ENCODE measurements at places on chromosomes 11 and 22.

GRCh38 chr11:85991508-85991907 is 77.4 kb downstream of the PICALM start:
- no peak for DNase-seq

DNA sequence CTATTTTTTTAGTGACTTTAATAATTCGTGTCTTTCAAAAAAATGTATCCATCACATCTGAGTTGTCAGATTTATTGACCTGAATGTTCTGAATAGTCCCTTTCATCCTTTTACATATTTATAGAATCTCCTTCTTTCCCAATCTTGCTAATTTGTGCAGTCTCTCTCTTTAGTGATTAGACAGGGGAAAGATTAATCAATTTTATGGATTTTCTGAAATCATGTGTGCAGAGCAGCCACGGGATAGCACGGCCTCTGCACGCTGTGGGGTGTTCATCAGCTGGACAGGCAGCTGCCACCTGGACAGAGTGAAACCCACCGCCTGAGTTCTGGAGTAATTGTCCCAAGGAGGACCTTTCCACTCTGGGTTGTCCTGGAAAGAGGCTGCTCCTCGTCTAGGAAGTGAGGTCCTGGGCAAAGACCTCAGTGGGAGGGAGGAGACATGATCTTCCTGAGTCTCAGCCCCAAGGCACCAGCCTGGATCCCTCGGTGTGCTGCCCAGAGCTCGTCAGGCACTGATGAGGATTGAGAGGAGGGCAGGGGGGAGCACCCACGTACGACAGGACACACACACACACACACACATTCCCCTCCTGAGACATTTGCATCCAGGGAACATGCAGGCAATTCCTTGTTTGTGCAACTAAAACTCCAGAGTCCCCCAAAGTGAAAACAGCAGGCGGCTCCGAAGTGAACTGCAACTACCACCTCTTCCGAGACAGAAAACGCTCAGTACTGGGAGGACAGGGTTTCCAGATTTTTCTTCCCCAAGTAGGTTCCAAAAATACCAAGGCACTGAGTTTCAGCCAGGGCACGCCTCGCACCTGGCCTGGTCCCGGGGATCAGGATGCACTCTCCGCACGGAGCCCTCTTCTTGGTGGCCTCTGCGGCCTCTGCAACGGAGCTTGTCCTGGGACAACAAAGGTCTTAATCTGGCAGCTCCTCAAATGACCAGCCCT is 22.5 kb upstream of the KRTAP5-6 start:
- no peak for DNase-seq

GRCh38 chr11:114259124-114259526 is 37.1 kb upstream of the NNMT start:
- DNase-seq = no peak

DNA sequence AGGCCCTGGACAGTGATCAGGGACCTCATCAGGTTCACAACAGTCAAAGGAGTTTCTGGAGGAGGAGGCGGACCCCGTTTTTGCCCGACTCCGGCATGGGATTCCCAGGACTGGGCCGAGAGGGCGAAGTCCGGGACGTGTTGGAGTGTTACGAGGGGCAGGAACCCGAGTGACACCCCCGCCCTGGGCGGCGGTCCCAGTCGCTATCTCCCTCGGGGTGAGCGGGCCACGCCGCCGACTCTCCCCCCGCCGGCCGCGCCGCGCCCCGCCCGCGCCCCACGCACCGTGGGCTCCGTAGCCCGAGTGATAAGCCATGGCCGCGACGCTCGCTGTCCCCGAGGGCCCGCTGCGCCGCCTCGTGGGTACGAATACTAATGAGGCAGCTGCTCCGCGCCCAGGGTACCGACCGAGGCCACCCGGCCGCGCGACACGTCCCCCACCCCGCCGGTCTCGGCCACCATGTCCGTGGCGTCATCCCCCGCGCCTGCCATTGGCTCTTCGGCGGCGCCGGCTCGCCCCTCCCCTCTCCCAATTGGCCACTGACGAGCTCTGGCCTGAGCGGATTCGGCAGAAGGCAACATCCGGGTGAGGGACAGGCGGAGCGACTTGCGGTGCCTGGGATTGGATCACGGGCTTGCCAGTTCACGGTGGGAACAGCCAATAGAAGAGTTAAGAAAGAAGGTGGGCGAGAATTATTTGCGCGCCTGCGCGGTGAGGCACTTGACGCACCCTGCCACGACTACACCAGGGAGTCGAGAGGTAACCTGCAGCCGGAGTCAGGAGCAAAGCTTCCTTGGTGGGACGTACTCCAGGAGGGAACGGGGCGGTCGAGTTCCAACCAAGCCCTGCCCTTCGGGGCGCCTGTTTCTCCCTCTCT is at the start of gene YIF1A:
YIF1A (minus strand) TSS at position 473 of the 877 bp plus-strand sequence; CDS start at position 315, 158 bp downstream.
- DNase-seq = peak; percentile 98

DNA sequence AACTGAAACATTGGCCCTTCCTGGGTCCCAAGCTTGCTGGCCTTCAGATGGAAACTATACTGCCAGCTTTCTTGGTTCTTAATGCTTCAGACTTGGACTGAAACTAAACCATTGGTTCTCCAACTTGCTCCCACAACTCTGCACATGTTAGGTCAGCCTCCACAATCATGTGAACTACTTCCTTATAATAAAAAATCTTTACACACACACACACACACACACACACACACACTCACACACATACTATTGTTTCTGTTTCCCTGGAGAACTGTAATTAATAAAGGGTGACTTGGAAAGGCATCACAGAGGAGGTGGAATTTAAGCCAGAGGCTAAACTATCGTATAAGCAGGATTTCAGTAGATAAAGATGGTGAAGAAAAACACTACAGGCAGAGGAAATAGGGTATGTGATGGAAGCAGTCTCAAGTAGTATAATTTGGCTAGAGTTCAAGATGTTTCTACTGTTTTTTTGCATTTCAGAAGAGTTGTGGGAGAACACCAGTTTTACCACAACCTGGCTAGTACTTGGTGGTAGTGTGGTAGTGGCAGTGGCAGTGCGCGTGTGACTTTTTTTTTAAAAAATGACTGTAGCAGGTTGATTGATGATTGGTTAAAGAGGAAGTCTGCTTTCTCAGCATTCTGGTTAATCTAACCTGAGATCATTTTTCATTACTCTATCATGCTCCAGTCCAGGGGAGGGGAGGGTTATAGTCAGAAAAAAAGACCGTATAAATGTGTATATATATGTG is 70.1 kb downstream of the PDE3B start:
- DNase-seq = no peak

DNA sequence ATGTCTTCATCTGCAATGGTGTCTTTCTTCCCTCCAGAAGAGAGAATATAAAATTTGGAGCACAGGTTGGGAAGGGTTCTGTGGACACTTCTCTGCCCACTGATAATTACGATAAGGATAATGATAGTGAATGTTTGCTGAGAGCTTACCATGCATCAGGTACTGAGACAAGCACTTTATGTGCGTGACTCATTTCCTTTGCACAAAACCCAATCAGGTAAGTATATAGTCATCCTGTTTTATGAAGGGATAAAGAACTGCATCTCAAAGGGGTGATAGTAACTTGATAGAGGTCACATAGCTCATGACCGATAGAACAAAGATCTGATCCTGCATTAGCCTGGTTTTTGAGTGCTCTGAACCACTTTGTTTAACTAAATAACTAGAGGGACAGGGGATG is 9.4 kb downstream of the DRD2 start:
- no peak for DNase-seq

DNA sequence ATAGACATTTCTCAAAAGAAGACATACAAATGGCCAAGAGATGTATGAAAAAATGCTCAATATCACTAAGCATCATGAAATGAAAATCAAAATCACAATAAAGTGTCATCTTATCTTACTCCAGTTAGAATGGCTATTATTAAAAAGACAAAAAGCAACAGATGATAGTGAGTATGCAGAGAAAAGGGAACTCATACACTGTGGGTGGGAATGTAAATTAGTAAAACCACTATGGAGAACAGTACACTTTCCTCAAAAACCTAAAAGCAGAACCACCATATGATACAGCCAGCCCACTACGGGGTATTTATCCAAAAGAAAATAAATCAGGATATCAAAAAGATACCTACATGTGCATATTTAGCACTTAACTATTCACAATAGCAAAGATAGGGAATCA is 700.0 kb upstream of the ANO5 start:
- DNase-seq = no peak

DNA sequence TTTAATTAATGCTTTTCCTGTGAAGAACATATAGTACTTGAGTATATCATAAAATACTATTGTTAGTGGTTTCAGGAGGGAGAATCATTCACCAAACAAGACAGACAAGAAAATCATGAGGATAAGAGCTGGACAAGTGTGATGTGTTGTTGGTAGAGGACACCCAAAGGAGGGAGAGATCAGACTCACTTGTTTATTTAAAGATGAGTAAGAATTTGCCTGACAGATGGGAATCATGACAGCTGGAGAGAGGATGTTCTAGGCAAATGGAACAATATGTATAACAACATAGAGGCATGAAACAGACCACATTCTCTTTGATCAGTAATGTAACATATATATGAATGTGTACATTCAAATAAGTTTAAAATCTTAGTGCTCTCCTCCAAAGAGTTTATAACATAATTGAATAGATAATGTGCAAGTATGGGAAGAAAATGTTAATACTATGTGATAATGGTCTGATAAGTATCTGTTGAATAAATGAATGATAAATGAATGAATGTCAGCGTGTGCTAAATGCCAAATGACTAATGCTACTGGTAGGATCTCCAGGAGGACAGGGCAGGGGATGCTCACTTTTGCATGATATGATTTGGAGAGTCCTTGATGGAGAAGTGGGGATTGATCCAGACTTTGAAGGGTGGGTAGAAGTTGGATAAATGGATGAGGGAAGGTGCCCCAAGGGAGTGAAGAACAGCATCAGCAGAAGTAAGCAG is 228.9 kb upstream of the SORL1-AS1 start:
- DNase-seq = no peak

GRCh38 chr22:41779929-41780505 is 20.5 kb upstream of the CCDC134 start:
- no peak for DNase-seq

GRCh38 chr11:116275635-116276034 is 497.2 kb downstream of the BUD13 start:
- peak; percentile 26 for DNase-seq

DNA sequence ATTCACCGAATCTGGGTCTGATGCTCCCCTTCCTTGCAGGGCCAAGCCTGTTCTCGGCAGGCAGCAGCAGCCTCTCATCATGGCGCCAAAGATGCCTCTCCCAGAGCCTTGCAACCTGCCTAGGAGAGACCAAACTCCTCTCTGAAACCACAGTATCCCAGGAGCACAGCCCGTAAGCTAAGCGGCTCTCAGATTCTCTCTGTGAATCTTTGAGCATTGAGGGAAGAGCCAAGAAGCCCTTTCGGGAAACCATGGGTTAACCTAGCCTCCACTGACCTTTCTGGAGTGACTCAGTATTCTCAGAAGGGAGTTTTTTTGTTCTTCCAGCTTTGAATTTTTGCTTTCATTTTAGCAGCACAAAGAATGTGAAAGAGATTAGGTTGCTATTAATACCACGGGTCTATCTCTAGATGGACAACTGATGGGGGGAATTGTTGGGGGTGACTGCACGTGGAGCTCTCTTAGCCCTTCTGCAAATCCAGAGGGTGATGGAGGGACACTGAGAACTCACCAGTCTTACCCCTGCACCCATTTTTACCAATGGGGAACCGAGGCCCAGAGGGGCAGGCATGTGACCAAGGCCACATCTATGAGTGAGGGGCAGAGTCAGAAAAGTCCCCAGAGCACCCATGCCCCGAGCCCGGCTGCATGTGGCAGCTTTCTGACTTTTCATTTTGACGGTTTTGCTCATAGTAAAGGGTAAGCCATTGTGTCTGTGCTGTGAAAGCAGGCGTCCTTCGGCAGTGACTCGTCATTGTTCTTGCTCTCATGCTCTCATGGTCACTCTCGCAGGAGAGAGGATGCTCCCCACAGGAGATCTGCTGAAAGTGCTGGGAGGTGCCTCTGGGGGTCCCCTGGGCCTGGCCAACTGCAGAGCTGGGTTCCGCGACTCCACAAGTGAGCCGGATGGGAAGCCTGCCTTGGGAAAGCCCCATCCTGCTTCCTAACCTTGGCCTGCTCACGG is 36.0 kb downstream of the IRAG1 start:
- DNase-seq = peak; percentile 82

DNA sequence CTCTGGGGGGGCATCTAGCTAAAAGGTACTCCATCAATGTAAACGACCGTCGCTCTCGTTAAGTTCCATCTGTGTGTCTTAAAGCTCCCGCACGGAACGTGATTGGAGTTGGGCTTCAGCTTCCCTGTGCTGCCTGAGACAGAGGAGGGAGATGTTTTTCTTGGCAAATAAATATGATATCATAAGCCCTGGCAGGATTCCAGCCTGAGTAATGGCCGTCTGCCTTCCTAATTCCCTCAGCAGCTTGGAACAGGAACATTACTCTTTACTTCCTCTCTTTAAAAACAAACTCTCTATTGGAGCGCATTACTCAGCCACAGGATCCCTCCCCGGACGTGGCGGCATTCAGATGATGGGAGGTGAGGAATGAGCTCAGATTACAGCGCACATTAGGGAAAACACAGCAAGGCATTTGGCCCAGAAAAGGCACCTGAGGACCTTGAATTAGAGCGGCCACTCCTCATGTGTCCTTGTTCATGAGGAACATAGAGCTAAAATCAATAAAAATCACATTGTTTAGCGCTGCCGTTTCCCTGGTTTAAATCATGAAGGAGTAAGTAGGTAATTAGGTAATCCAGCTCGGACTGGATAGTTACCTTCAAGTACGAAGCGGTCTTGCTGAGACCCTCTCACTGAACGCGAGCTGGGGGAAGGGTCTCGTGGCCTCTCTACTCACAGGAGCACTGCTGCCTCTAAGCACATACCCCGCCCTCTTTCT is 230.4 kb downstream of the ST3GAL4 start:
- DNase-seq = peak; percentile 79

DNA sequence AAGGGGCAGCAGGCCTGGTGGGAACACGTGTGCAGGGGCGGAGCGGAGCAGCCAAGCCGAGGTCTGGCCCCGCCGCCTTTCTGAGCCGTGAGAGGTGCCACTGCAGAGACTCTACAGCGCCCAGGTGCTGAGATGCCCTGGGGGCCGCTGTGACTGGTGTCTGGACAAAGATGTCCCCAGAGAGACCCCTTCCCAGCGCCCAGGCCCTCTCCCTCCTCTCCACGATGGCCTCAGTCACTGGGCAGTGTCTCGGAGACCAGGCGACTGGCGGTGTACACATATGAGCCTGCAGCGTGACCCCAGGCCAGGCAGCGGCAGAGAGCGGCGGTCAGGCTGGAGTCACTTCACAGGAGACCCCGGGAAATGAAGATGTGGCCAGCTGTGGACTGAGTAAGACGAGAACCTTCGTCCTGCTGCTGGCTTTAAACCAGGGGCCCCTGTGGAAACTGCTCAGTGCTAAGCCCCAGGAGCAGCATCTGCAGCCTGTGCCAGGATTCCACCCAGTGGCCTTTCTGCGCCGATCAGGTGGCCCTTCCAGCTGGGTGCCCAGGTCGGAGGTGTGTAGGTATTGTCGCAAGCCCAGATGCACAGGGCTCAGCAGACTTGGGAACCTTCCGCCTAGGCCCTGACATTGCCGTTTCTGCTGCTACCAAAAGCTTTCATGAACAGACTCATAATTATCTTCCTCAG is 34.7 kb downstream of the MOB2 start:
- no peak for DNase-seq
